Activated CD8-positive, alpha-beta memory T cell treated with anti-CD3 and anti-CD28 coated beads for 36 hours (primary cell): ENCODE measurements at places on chromosomes 13 and 19. TPM values are rescaled to one million over a fixed set of nuclear protein-coding genes. Genes with fewer than 3 reads are reported as not detected.

Gene GATAD2A
- total RNA-seq = 188 TPM

Gene PRR36
- total RNA-seq = 0.17 TPM

Gene TRPC4
- total RNA-seq = not detected

Gene ZNF234
- 8.6 TPM for total RNA-seq

Gene FAM216B
- total RNA-seq = not detected

Gene LRRC4B
- not detected for total RNA-seq

Gene DNAAF3
- total RNA-seq = not detected

Gene ZC3H13
- total RNA-seq = 46.3 TPM

Gene C2CD4C
- not detected for total RNA-seq

Gene HNRNPUL1
- 258 TPM for total RNA-seq

Gene PGLYRP2
- not detected for total RNA-seq

Gene MCEMP1
- total RNA-seq = not detected

Gene PSG3
- not detected for total RNA-seq

Gene ERICH6B
- total RNA-seq = not detected

Gene DCLK1
- total RNA-seq = not detected

Gene KCNN1
- not detected for total RNA-seq

Gene IRGC
- not detected for total RNA-seq

Gene FGF14
- not detected for total RNA-seq

Gene FGF22
- not detected for total RNA-seq

Gene OVOL3
- not detected for total RNA-seq

Gene KIR2DL1
- total RNA-seq = 0.42 TPM

Gene CEACAM21
- total RNA-seq = 41.9 TPM

Gene ODAD3
- 0.19 TPM for total RNA-seq

Gene OR7C1
- total RNA-seq = not detected

Gene ATP8B3
- 1.5 TPM for total RNA-seq

Gene CD320
- total RNA-seq = 93.6 TPM

Gene PSG7
- total RNA-seq = not detected

Gene ZNF439
- total RNA-seq = 6.0 TPM

Gene GRIK5
- 0.59 TPM for total RNA-seq

Gene SMIM17
- not detected for total RNA-seq

Gene PSG6
- not detected for total RNA-seq

Gene LIM2
- total RNA-seq = 1.2 TPM

Gene BRSK1
- 4.8 TPM for total RNA-seq

Gene RASIP1
- 0.63 TPM for total RNA-seq

Gene PLVAP
- not detected for total RNA-seq

Gene ZNF835
- 4.2 TPM for total RNA-seq

Gene ZNF284
- total RNA-seq = 1.8 TPM

Gene CYP4F22
- 1.1 TPM for total RNA-seq

Gene DMAC2
- total RNA-seq = 67.6 TPM

Gene CYP2F1
- not detected for total RNA-seq

Gene METTL21C
- total RNA-seq = not detected

Gene WDR88
- not detected for total RNA-seq

Gene GGN
- total RNA-seq = 0.11 TPM

Gene ASPDH
- total RNA-seq = not detected

Gene GPR108
- total RNA-seq = 74.7 TPM

Gene SLC17A7
- not detected for total RNA-seq

Gene LHB
- not detected for total RNA-seq

Gene ZNF93
- total RNA-seq = 8.7 TPM

Gene IZUMO2
- total RNA-seq = not detected

Gene OR10H1
- not detected for total RNA-seq

Gene FOXO1
- total RNA-seq = 26.9 TPM

Gene ING1
- 17.5 TPM for total RNA-seq

Gene NLRP9
- total RNA-seq = not detected

Gene LMTK3
- total RNA-seq = 3.0 TPM
